ENCODE measurements at places on chromosomes 3 and 15. TPM values are rescaled to one million over a fixed set of nuclear protein-coding genes. Genes with fewer than 3 reads are reported as not detected.

The BCHE gene
- total RNA-seq: not detected

The CNTN3 gene
- total RNA-seq: not detected

The FETUB gene
- 0.30 TPM for total RNA-seq

The TPRG1 gene
- total RNA-seq: 1.5 TPM

The THRB gene
- total RNA-seq: 19.4 TPM

GRCh38 chr3:17081520-17081919, 196.8 kb downstream of the PLCL2 start:
- no peak overlapping the region for H3K27ac ChIP-seq
- no peaks in the 10 kb centered on the region for H3K4me1 ChIP-seq
- H3K4me3 ChIP-seq: no peak overlapping the region
- no peaks in the 10 kb centered on the region for H3K27me3 ChIP-seq
- no peaks in the 10 kb centered on the region for H3K36me3 ChIP-seq
- DNase-seq: no peak

- H3K36me3 ChIP-seq: no peaks in the 10 kb centered on the region
- DNase-seq: no peak
- no peaks in the 10 kb centered on the region for H3K4me1 ChIP-seq
- H3K4me3 ChIP-seq: no peak overlapping the region
Observed at GRCh38 chr15:68312701-68313204, 35.2 kb downstream of the FEM1B start.

- no peaks in the 10 kb centered on the region for H3K27me3 ChIP-seq
- no peaks in the 10 kb centered on the region for H3K36me3 ChIP-seq
- no peak overlapping the region for H3K27ac ChIP-seq
- no peak overlapping the region for H3K4me3 ChIP-seq
Observed at GRCh38 chr3:53597136-53597915, 102.9 kb downstream of the CACNA1D start.

- DNase-seq: no peak
- H3K27me3 ChIP-seq: no peaks in the 10 kb centered on the region
- peaks cover 8% of the 10 kb centered on the region for H3K36me3 ChIP-seq
- H3K27ac ChIP-seq: no peak overlapping the region
- no peaks in the 10 kb centered on the region for H3K4me1 ChIP-seq
Observed at GRCh38 chr3:183777016-183777618, 48.3 kb downstream of the MAP6D1 start.

GRCh38 chr3:129501630-129502029, 26.8 kb upstream of the RHO start:
- H3K4me1 ChIP-seq: peaks cover 11% of the 10 kb centered on the region
- DNase-seq: no peak
- no peaks in the 10 kb centered on the region for H3K27me3 ChIP-seq
- no peaks in the 10 kb centered on the region for H3K36me3 ChIP-seq
- H3K4me3 ChIP-seq: no peak overlapping the region

DNA sequence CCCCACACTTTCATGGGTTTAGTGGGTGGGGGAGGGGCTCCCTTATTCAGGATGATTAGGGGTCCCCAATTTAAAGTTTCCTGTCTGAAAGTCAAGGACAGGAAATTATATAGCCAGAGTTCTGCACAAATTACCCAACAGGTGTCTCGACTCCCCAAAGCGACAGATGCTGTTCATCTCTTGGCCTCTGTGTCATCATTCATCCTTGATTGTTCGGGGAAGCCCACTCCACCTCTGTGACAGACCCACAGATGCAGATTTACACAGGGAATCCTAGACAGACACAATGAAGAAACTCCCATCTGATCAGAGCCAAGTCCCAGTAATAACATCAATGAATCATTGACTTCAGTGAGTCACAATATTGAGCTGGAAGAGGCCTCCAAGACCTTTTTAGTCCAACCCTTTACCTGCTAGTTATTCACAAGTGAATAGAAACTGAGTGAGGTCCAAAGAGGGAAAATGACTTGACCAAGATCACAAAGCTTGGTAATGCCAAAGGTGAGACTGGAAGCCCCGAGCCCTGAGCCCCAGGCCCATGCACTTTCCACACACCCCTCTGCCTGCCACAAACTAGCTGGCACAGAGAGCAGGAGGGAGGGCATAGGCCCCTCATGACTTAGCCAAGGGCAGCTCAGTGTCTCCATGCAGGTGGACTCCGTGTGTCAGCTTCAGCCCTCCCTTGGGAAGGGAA, 7.9 kb upstream of the SRP14 start:
- H3K4me1 ChIP-seq: peaks cover 19% of the 10 kb centered on the region
- no peaks in the 10 kb centered on the region for H3K36me3 ChIP-seq
- no peaks in the 10 kb centered on the region for H3K27me3 ChIP-seq
- no peak for DNase-seq
- H3K4me3 ChIP-seq: no peak overlapping the region
- H3K27ac ChIP-seq: no peak overlapping the region

DNA sequence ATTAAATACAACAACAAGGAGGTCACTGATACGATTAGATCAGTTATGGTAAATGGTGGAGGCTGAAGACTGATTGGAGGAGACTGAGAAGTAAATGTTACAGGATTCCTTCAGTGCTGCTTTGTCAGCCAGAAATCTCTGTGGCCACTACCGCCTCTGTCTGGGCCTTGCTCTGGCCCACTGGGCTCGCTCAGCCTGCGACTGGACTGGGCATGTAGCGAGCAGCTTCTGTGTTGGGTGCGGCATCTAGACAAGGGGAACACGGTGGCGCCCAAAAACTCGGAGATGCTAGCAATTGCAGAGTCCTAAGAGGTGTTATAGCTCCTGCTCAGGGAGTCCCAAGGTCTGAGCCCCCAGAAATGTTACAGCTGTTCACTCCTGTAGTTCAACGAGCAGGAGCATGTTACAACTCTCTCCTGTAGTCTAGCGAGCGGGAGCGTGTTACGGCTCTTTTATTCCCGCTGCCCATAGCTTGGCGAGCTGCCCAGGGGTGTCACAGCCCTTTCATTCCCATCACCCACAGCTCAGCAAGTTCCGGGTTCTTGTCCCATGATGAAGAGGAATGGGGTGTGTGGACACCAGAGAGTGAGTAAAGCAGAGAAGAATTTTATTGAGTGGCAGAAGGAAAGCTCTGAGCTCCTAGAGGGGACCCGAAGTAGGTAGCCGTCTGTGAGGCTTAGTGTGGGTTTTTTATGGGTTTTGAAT, 24.7 kb downstream of the SLC15A2 start:
- no peaks in the 10 kb centered on the region for H3K36me3 ChIP-seq
- H3K4me1 ChIP-seq: peaks cover 7% of the 10 kb centered on the region
- no peak for DNase-seq

DNA sequence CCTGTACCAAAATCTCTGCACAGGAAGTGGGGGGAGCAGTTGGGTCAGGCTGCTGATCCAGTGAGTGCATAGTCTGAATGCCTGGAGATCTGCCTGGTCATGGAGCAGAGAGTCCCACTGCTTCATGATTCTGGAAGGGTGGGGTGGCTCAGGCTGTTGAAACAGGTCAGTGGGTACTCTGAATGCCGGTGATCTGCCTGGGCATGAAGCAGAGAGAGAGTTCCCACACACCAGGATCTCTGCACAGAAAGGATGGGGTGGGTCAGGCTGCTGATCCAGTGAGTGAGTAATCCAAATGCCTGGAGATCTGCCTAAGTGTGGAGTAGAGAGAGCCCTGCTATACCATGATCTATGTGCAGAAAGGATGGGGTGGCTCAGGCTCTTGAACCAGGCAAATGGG, 16.1 kb upstream of the GCSAM start:
- H3K27me3 ChIP-seq: no peaks in the 10 kb centered on the region
- H3K36me3 ChIP-seq: no peaks in the 10 kb centered on the region
- H3K4me1 ChIP-seq: peaks cover 7% of the 10 kb centered on the region
- H3K27ac ChIP-seq: no peak overlapping the region

DNA sequence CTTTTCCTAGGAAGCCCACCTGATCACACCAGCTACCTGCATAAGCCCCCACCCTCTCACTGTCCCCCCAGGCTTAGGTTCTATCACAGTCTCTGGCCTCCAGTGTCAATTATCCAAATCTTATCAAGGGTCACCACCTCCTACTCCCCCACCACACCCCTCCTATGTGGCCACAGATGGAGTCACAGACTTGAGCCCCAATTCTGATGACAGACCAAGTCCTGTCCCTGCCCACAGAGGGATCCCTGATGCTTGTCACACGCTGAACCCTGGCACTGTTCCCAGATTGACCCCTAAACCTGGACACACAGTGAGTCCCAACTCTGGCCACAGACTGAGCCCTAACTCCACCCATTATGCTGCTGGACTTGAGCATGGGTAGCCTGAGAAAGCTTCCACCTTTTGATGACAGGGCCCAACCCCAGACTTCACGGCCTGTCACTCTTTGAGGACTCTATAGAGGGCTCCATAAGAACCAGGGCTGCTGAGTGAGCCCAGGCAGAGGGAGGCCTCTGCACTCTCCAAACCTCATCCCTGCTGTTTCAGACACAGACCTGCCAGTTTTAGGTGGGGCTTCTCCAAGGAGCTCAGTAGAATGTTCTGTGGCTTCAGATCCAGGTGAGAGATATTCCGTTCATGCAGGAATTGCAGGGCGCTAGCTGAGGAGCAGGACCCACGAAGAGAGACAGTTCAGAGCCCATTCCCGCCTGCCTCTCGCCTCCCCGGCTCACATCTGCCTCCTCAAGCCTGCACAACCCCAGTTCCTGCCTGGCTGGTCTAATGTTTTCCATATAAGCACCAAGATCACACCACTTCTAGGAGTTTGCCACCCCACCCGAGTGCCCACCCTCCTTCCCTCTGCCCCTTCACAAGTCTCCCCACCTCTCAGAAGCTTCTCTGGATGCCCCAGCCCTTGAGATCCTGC, 1.8 kb downstream of the ULK3 start:
- H3K27me3 ChIP-seq: no peaks in the 10 kb centered on the region
- no peak overlapping the region for H3K4me3 ChIP-seq
- peaks cover 13% of the 10 kb centered on the region for H3K4me1 ChIP-seq
- no peak for DNase-seq
- no peaks in the 10 kb centered on the region for H3K36me3 ChIP-seq

DNA sequence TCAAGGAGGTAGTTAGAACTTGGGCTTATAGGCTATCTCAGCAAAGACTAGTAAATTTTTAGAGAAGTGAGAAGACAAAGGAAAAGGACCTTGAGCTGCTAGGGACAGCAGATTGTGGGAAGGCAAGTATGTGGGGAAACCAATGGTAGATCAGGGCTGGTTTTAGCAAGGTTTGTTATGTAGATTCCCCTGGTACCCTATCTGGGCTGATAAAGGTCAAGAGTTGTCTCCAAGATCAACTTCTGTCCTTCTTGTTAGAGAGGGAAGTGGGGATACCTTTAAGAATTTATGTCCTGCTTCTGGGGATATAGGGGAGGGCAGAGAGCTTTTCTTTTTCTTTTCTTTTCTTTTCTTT, 28.9 kb downstream of the KAT2B start:
- H3K4me1 ChIP-seq: no peaks in the 10 kb centered on the region
- no peaks in the 10 kb centered on the region for H3K36me3 ChIP-seq
- H3K27me3 ChIP-seq: no peaks in the 10 kb centered on the region

DNA sequence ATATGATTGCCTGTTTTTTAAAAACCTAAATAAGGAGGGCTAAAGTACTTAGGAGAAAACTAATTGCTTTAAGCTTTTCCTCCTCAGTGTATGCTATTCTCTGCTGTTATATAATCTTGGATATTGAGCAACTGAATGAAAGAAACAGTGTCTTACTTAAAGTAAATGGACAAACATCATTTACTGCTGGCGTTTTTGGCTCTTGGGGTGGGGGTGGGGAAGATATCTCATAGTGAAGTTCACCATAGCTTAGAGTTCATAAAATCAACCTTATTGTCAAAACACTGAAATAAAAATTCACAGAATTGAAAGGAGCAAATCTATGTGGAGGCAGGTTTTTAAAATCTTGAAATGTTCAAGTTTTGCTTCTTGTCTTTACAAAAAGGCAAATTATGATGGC, 256.4 kb upstream of the SOX2 start:
- no peaks in the 10 kb centered on the region for H3K4me1 ChIP-seq
- H3K36me3 ChIP-seq: no peaks in the 10 kb centered on the region
- no peak for DNase-seq

GRCh38 chr15:70024521-70024920, 73.2 kb downstream of the TLE3 start:
- H3K27ac ChIP-seq: no peak overlapping the region
- H3K4me1 ChIP-seq: no peaks in the 10 kb centered on the region
- no peak overlapping the region for H3K4me3 ChIP-seq

DNA sequence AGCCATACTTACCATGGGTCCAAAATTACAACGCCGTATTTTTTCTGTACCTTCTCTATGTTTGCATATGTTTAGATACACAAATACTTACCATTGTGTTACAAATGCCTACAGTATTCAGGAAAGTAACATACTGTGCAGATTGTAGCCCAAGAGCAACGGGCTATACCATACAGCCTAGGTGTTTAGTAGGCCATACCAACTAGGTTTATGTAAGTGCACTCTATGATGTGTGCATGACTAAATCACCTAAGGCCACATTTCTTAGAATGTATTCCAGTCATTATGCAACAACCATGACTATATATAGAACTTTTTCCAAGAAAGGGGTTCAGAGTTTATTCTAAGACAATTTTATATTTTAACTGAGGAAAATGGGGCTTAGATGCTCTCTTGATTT, 411.7 kb downstream of the MAGI1 start:
- no peak overlapping the region for H3K27ac ChIP-seq
- H3K4me3 ChIP-seq: no peak overlapping the region
- no peaks in the 10 kb centered on the region for H3K4me1 ChIP-seq
- H3K36me3 ChIP-seq: no peaks in the 10 kb centered on the region
- no peaks in the 10 kb centered on the region for H3K27me3 ChIP-seq

GRCh38 chr3:101931081-101931480, 81.8 kb downstream of the NFKBIZ start:
- DNase-seq: no peak
- H3K4me3 ChIP-seq: no peak overlapping the region
- H3K27ac ChIP-seq: no peak overlapping the region
- no peaks in the 10 kb centered on the region for H3K4me1 ChIP-seq

DNA sequence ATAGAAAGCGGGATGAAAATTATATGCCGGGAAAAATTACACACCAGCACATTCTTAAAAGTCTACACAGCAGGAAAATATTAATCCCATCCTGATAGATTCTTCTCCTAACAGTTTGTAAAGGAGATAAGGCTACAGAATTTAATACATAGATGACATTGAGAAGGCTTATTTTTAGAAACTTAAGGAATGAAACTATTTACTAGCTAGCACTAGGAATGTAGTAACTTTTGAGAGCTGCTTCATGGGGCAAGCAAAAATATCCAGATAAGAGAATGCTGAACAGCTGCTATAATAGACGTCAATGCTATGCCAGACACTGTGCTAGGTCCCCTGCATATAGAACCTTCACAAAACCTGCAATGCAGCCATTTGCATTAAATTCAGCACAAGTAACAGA, 912.7 kb upstream of the NR2F2 start:
- no peak overlapping the region for H3K4me3 ChIP-seq
- no peaks in the 10 kb centered on the region for H3K36me3 ChIP-seq
- H3K27me3 ChIP-seq: no peaks in the 10 kb centered on the region
- H3K27ac ChIP-seq: no peak overlapping the region

DNA sequence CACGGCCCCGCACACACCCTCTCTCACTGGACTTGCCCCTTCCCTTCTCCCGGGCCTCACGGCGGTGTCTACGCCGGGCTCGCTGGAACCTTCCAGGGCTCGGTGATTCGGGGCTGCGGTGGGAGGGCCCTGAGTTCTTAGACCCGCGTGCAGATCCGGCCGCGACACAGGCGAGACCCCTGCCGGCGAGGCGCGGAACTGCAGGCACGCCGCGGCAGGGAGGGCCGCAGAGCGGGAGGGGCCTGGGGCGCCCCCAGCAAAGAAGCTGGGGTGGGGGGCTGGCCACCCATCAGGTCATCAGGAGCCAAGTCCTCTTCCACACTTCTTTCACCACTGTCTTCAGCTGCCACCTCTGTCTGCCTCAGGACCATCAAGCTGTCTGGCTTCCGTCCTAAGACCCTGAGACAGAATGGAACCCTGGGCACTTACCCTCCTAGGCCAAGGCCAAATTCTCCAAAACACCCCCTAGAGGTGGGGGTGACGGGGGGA, 164.5 kb downstream of the XXYLT1 start:
- DNase-seq: no peak
- no peaks in the 10 kb centered on the region for H3K36me3 ChIP-seq
- no peaks in the 10 kb centered on the region for H3K27me3 ChIP-seq
- H3K27ac ChIP-seq: peak overlapping the region; percentile 49
- peaks cover 36% of the 10 kb centered on the region for H3K4me1 ChIP-seq
